Glutamatergic neuron (in vitro differentiated cells): ENCODE measurements at places on chromosomes 6 and 20.

GRCh38 chr6:35717449-35718374 lies 19.1 kb upstream of the ARMC12 start:
- no peak for DNase-seq

GRCh38 chr6:126546541-126547120 lies 206.7 kb downstream of the CENPW start:
- no peak for DNase-seq

DNA sequence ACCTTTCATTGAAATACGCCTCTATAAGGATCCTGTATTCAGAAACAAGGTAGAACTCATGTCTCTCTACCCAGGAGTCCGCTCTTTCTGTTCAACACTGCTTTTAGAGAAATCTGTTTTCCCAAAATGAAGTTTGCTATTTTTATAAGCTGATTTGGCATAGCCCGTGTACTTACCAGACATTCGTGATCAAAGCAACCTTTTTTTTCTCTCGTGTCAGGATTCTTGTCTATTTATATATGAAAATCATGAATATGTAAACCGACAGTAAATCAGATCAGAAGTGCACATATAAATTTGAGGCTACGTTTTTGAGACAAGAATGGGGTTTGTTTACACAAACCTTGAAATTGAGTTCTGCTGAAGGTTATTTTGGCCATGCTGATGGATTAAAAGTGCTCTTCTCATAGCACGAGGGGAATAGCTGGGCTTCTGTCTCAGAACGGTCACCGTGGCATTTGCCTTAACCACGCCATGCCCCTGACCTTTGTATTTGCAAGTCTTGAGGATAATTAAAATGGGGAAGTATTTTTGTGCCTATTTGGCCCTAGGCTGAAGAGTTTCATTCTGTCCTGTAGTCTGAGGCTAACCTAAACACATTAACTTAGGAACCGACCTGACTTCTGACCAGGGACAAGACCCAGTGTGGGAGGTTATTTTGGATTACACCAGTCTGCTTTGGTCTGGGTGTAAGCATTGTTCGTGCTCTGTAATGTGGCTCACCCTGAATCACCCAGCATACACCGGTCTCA lies 118.6 kb downstream of the MAP3K4 start:
- no peak for DNase-seq

DNA sequence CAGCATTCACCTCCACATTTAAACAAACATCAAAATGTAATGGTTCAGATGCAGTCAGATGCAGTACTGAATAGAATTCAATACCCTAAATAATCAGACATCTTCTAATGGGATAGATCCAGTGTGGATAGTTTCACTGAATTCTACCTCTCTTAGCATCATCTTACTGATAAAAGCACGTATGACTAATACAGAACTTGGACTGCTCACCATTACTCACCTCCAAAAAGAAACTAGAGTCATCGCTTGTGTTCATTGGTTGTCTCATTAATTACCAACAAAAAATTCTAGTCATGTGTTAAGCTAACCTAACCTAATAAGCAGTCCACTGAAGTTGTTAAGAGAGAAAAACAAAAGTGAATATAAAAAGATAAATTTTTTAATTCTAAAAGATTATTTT lies 165.9 kb upstream of the IRAK1BP1 start:
- DNase-seq, result no peak

GRCh38 chr20:51129147-51129776 lies 106.4 kb upstream of the KCNG1 start:
- no peak for DNase-seq

DNA sequence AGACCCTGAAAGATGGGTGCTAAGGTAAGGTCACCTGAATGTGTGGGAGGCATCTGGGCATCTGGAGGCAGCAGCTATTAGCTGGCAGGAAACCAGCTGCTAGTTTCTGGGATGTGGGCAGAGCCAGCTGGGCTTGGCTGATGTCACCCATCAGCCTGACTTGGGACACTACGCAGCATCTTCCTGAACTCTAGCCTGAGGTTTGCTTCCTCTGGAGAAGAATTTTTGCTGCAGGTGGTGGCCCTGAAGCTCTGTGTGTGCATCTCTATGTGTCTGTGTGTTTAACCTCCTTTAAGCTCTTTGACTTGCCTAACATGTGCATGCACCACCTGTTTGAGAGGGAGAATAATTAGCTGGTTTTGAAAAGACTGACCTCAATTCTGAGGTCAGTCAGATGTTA lies 465.1 kb upstream of the CHD6 start:
- DNase-seq, result no peak

GRCh38 chr6:105872249-105872648 lies 213.9 kb upstream of the PRDM1 start:
- no peak for DNase-seq

DNA sequence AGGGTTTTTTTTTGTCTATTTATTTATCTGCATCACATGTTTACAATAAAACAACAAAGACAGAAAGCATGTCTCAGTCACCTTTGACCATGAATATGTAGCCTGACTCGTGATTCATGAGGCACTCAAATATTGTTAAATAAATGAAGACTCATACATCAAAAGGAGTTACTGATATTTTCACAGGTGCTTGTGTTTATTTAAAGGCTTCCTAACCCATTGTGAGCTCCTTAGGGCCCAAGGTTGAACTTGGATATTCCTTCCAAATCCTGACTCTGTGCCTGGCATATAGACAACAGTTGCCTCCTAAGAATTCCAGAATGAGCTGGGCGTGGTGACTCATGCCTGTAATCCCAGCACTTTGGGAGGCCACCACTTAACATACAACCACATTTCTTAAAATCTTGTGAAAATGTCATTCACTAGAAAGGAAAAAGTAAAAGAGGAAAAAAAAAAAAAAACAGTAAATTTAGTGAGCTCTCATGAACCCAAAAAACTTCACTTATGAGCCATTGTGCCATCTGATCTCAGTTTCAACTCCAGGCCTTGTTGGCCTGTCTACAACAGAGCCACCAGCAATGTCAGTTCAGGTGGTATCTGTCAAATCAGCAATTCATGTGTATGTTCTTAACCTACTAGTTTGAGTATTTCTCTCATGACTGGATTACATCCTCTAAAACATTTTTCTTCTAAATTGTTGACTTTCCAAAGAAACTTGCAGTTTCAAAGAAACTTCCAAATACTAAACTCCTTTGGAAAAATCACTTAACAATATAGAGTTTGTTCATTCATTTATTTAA lies 162.7 kb upstream of the MARCKS start:
- DNase-seq, result no peak

GRCh38 chr20:33881989-33882388 lies 70.8 kb downstream of the CHMP4B start:
- DNase-seq, result peak; percentile 33

GRCh38 chr6:52976591-52977035 lies 18.5 kb downstream of the GSTA4 start:
- DNase-seq, result no peak

- DNase-seq, result no peak
Measured at GRCh38 chr6:63807056-63807455, 171.5 kb downstream of the PHF3 start.
